Kidney capillary endothelial cell (primary cell): ENCODE measurements at places on chromosomes 5 and 9.

DNA sequence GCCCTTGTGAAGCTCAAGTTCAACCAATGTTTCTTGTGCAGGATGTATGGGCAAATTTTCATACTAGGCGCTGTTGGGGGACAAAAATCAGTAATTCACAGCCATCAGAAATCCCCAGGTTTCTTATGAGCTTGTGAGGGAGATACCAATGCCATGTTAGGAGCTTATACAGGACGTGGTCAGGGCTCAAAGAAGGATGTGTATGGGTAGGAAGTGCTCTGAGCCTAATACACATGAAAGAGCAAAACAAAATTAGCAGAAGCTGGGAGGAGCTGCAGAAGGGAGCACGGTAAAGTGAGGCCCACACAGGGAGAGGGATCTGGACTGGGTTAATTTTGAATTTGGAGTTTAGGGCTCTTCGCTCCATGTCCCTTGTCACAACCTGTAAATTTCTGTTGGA is 114.6 kb upstream of the MAP3K1 start:
- no peak for DNase-seq

- DNase-seq = peak; percentile 2
These were observed 2.7 kb upstream of the PCBD2 start for GRCh38 chr5:134902071-134902801.

- no peak for DNase-seq
These were observed 47.7 kb upstream of the TTC39B start for GRCh38 chr9:15354713-15355112.

GRCh38 chr5:174655351-174655750 is 69.0 kb upstream of the MSX2 start:
- DNase-seq = no peak

DNA sequence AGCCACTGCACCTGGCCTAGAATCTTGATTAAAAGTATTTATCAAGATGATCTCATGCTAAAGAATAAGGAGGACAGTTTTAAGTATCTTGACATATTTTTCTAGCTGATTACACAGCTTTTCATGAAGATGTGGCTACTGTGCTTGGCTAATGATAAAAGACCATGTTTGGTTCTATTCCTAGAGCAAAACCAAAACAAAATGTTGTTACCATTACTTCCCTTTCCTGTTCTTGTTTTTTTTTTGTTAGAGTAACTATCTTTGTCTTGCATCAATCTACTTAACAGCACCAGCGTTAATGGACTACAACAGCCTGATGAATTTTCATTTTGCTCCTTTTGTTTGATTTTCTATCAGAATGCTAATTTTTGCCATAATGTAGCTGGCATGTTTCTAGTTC is 86.2 kb upstream of the DHFR start:
- DNase-seq = no peak

GRCh38 chr9:83422527-83422926 is 115.7 kb downstream of the FRMD3 start:
- no peak for DNase-seq

GRCh38 chr5:159133041-159133741 is 33.5 kb upstream of the EBF1 start:
- DNase-seq = peak; percentile 60

- no peak for DNase-seq
These were observed 89.7 kb upstream of the CDKN2B start for GRCh38 chr9:22098643-22099332.

- no peak for DNase-seq
These were observed 516.1 kb downstream of the ANXA1 start for GRCh38 chr9:73667749-73668148.

- DNase-seq = no peak
These were observed 283.0 kb upstream of the ITGA1 start for GRCh38 chr5:52504584-52505240.

DNA sequence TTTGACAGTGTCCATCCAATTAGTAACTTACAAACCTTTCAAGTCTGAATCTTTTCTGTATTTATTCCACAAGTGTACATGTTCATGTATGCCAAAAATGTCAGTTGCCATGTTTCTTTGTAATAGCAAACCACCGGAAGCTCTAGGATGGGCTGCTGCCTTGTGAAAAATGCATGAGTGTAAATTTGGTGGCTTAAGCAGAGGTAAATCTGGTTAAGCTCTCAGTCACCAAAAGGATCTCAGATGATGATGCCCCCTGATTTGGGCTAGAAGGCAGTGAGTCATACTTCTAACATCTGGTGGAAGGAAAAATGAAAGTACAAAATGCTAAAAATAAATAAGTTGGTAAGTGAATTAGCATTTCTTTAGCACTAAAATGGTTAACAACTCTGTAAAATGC is 567.5 kb downstream of the ELAVL2 start:
- no peak for DNase-seq

GRCh38 chr5:159897786-159898393 is 18.4 kb upstream of the ADRA1B start:
- DNase-seq = no peak

GRCh38 chr5:133441166-133441815 is 171.1 kb downstream of the FSTL4 start:
- DNase-seq = no peak

GRCh38 chr9:103789686-103790085 is 304.4 kb upstream of the SMC2 start:
- no peak for DNase-seq

- peak; percentile 57 for DNase-seq
These were observed 24.3 kb downstream of the NOTCH1 start for GRCh38 chr9:136521537-136521936.

- DNase-seq = no peak
These were observed 25.4 kb downstream of the ADAMTS2 start for GRCh38 chr5:179319741-179320281.

DNA sequence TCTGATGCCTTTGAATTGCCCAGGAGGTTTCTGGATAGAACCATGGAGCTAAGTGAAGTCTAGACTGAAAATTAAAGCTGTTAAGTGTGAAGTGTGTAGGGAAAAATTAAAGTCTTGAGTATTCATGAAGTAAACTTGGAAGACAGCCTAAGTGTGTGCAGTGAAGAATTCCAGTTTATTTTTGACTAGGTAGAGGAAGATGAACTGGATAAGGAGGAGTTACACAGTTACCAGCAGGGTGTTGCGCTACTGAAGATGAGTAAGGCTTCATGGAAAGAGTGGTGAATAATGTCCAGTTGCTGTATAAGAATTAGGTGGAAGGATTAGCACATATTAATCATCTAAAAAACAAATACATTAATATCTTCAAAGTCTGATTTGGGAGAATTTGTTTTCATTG is 5.7 kb upstream of the CHD1 start:
- no peak for DNase-seq

- DNase-seq = no peak
These were observed 92.8 kb downstream of the NFIB start for GRCh38 chr9:14221119-14221518.

- DNase-seq = no peak
These were observed 24.9 kb upstream of the TARS1 start for GRCh38 chr5:33415811-33416354.

- DNase-seq = no peak
These were observed 485.7 kb upstream of the EDIL3 start for GRCh38 chr5:84870369-84870768.
